Stimulated activated CD4-positive, alpha-beta T cell treated with anti-CD3 and anti-CD28 coated beads, TNF-alpha, amount 100 ng/mL, for 48 hours (primary cell): ENCODE measurements at places on chromosomes 2 and 18.

DNA sequence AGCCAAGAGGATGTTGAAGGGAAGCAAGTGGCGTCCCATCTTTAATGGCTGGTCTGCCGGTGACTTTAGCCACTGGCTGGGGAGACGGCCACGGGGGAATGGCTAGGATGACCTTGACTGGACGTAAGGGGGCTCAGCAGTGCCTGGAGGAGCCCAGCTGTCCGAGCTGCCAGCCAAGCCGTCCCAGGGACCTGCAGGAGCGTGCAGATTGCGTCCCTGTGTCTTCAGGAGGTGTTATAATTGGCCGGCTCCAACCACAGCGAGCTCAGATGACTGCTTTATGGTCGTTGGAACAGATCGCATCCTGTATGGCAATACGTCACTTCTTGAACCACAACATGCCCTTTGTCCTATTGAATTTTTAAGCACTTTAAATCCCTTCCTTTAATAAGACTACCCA is 204.6 kb downstream of the EIPR1 start:
- DNase-seq = no peak

DNA sequence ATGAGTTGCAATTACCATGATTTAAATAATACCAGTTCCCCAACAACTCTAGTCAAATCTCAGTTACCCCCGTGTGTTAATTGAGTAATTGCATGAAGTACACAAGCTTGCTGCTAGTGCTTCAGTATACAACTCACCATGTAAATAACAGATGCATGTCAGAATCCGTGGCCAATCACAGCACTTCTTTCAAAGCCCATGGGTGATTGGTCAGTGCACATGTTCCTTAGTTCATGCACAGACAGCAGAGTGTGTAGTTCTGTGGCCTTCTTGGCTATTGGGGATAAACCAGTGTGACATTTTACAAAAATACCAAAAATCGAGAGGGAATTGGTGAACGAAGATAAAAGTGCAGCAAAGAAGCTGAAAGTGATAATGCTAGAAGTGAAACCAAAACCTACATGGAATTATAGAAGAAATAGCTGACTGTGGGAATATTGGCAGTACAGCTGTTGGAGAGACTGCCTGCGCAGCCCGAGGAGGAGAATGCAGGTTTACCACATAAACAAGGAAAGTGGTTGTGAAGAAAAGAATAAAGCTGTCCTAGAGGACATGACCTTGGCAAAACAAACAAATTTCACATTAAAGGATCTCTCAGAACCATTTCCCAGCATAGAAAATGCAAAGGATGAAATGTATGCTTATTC is 59.4 kb downstream of the NEDD4L start:
- DNase-seq = no peak

DNA sequence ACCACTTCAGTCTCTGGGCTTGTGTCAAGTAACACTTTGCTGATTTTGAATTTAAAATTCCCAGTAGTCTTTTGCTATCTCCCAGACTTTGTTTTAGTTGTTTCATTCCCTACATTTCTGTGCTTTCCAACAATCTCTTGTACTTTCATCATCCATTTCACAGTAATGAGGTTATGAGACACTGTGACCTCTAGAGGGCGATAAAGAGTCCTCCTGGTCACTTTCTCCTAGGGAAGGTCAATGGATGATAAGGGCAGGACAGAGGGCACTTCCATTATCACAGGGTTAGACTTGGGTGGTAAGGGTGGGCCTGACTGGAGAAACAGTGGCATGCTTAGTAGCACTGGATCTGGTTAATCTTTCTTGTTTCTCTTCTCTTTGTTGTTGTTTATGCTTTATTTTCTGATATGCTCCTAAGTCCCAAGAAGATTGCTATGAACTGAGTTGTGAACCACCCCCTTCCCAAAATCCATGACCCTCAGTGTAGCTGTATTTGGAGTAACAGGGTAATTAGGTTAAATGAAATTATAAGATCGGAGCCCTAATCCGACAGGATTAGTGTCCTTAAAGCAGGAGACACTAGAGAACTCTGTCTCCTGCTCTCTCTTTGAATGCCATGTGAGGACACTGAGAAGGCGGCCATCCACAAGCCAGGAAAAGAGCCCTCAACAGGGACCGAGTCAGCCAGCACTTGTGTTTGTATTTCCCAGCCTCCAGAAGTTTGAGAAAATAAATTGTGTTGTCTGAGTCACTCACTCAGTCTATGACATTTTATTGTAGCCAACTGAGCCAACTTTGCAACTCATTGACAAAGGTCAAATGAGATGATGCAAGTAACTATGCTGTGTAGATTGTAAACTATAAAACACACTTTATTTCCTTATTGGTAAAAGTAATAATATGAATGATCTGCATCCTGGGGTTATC is 779.2 kb downstream of the CNTNAP5 start:
- no peak for DNase-seq

DNA sequence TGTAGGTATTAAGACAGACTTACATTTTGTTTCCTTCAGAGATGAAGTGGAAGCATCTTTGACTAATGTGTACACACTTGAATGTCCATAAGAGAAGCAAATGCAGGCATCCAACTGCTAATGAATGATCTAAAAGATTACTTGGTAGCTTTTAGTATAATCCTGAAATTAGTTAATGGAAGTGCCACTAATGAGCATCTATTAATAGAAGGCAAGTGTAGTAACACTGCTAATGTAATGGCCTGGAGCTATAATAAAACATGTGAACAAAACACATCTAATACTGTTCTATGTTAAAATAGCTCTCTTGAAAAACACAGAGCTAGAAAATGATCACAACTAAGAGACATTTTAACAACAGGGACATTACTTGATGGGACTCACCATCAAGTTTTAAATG is 225.3 kb downstream of the SLC8A1 start:
- no peak for DNase-seq

DNA sequence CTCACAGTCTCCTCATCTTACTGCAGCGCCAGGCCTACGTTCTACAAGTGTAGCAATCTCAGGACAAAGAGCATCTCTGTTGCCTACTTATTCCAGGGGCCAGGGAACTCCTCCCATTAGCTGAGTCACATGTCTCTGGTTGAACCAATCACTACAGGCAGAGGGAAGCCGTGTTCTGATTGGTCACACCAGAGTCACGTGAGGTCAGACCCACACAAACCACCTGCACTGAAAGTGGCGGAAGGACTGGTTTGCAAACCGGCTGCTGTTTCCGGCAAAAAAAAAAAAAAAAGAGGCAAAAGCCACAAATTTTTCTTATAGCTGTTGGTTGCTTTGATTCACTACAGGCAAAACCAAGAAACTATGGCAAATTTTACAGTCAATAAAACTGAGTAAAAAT is 21.9 kb upstream of the USP14 start:
- DNase-seq = no peak

GRCh38 chr18:32019251-32019948 is 775 bp downstream of the RNF125 start:
- peak; percentile 9 for DNase-seq

DNA sequence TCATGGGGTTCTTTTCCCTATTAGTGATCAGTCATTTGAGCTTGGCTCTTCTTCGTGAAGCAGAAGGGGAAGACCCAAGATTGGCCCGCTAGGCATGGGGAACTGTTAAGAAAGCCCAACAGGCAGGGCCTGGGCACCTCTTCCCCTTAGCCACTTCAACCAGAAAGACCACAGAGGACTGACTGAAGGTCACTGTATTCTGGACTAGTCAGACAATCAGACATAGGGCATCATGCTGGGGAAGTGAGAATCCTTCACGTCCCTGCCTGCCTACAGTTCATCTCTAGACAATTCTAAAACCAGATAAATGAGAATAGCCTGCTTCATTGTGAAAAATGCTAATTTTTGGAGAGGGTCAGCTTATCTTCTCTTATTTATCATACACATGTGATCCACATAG is 28.1 kb downstream of the FAP start:
- DNase-seq = no peak

- DNase-seq = no peak
Observed at GRCh38 chr2:27236136-27236535, 19.0 kb downstream of the CAD start.
